ENCODE measurements at places on chromosomes 4 and X.

- DNase-seq = peak; percentile 81
Observed at GRCh38 chr4:37892641-37893040, 1.8 kb downstream of the TBC1D1 start.

DNA sequence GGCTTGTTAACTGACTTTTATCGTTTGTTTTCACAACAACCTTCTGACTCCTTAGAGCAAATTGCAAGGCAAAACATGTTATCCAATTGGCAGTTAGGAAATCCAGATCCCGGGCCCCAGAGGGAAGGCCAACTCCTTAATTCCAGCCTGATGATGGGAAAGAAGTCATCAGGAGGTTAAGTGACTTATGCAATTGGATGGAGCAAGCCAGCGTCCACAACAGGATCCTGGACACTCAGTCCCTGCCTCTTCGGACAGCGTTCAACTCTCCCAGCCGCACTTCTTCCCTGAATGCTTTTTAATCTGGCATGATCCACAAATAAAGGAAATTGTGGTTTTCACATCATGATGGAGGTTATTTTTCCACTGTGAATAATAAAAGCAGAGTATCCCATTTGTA is 310.1 kb downstream of the RAB28 start:
- DNase-seq = no peak

GRCh38 chr4:37561196-37561802 is 124.9 kb downstream of the RELL1 start:
- DNase-seq = no peak

DNA sequence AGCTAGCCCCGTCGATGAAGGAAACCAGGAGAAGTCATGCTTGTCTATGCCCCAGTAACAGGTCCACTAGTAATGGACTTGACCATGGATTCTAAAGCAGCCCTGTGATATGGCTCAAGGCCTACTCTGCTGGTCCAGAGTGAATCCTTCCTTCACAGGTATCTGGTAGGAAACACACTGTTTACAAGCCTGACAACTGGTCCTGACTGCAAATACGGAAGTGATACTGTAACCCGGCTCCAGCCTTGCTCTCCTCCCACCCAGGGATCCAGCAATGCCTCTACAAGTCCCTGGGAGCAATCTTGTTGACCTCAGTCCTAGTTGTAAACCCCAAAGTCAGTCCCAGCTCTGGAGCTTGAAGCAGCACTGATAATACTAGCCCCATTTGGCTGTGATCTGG is 239.2 kb upstream of the GRID2 start:
- DNase-seq = no peak

DNA sequence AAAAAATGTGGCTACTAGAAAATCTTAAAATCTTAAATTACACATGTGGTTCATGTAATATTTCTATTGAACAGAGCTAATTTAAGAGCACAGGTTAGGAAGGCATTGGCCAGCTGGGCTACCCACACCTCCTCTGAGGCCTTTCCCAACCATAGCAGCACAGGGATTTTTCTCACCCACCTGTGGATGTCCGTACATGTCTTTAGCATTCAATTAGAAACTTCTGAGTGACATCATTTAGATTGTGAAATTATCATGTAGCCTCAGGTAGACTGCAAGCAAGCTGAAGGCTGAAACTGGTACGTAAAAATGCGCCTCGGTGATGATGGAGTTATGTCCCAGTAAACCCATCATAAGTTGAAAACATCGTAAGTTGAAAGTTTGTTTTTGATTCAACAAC is 31.2 kb downstream of the SCARB2 start:
- DNase-seq = no peak

GRCh38 chr4:93018806-93019205 is 715.0 kb downstream of the GRID2 start:
- DNase-seq = no peak

GRCh38 chrX:44306356-44306755 is 37.1 kb downstream of the EFHC2 start:
- no peak for DNase-seq

DNA sequence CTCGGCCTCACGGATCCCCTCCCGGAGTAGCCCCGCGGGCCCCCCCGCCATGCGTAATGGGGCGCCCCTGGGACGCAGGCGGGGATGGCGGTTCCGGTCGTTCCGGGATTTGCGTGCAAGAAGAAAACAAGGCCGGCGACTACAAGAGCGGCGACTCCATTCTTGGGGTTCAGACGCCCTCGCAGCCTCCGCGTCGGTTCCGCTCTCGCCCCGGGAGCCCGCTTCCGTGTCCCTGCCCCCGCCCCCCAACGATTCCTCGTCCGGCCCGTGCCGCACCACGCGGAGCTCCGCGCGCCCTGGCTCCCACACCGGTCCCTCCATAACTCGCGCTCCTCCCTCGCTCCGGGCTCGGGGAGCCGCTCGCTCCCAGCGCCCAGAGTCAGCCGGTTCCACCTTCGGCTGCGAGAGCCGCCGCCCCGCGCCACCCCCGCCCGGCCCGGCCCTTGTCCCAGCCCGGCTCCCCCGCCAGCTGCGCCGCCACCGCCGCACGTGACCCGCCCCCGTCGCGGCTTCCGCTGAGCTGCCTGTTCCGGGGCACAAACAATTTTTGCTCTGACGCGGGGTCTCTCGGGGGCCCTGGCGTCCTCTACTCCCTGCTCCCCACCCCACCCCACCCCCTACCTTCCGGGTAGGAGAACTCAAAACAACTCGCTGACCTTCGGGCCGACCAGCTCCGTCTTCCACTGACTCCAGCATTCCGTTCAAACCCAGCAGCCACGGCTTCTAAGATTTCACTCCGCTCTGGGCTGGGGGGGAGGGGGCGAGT is 78.8 kb upstream of the BCOR start:
- DNase-seq = no peak

DNA sequence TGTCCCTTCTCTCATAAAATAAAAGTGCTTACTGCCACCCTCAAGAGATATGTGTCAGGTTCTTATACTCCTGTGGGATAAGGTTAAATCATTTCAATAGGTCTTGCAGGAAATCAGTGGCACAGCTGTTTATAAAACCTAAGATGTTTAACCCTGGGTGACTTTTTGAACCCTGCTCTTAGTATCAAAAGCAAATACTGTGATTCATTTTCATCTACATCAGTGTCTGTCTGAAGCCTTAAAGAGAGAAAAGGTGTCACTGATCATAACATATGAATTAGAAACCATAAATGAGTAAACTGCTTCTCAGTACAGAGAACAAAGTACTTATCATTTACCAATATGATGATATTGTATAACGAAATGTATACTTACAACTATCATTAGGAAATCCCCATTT is 59.0 kb downstream of the CCSER1 start:
- DNase-seq = no peak

DNA sequence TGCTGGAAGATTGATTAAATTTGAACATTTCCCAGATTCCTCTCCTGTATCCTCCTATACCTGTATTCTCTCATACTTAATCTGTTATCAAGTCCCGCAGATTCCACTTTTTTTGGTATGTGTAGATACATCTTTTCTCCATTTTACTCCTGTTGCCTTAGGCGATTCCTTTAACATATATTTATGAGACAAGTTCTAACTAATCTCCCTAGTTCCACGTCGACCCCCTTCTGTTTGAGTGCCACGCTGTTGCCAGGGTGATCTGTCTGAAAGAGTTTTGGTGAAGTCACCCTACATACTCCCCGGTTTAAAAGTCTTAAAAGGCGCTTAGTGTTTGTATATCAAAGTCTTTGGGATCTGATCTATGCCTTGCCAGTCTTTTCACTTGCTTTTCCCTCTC is 2.4 kb downstream of the HNRNPH2 start:
- DNase-seq = no peak

DNA sequence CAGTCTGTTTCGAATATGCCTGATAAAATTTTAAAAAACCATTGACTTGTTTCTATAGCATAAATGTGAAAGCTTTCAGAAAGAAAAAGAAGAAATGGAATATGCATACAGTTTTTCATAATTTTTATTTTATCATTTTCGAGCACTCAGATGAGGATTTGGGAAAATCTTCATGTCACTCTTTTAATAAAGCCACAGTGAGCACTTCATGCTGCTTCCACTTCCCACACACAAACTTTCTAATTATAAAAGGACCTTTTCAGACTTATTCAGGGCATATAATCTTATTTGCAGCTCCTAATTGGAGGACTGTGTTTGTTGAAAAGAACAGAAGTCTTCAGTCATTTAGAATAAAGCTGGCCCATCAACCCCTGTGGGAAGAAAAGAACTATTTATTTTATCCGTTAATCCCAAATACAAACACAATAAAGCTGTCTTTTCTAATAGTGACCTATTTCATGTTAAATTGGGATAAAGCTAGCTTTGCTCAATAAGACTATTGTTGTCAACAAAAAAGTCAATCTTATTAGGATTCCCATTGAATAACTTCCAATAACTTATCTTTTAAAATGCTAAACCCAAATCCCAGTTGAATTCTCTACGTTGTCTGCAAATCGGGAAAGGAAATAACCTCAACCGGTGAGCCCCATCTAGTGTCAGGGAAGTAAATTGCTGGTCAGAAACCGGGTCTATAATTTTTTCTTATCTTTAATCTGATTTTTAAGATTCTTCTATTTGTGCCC is 211.5 kb downstream of the PDGFRA start:
- peak; percentile 24 for DNase-seq

DNA sequence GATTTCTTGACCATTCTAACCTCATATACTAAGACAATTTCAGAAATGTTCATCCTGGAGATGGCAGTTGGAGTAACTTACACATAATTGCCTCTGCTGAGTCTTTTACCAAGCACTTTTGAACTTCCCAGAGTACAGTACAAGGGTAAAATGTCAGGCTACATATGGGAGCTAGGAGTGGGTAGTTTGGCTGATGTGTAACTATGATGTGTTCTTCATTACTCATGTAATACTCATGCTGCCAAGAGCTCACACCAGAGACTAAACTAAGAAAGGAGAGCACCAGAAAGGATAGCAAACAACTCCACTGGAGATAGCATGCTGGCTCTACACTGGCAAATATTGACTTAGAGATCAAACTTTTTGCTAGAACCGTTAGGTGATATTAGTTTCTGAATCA is 194.0 kb downstream of the PDGFRA start:
- no peak for DNase-seq

All from inflammatory macrophage treated with lipopolysaccharide for 4 hours (primary cell).